ENCODE measurements at places on chromosomes 5 and 9.

GRCh38 chr5:146378986-146379385 lies 40.3 kb downstream of the POU4F3 start:
- no peak for DNase-seq

GRCh38 chr5:11045411-11045810 lies 284.4 kb upstream of the DAP start:
- no peak for DNase-seq

- no peak for DNase-seq
Measured at GRCh38 chr9:6630502-6631206, 14.9 kb downstream of the GLDC start.

DNA sequence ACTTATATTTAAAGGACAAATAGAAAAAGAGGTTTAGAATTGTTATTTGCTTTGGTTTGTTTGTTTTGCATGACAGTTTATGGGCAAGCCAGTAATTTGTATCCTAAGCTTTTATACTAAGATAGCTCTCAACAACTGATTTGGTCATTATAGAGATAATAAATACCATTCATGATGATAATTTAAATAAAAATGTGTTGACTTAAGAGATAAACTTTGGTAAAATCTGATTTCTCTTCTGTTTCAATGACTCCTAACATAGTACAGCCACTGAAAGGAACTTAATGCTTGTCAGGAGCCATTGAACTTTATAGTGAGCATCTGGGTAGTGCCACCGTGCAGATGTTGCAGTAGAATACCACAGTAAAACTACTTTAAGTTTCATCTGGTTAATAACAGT lies 160.7 kb upstream of the ACOT12 start:
- no peak for DNase-seq

All from stimulated activated CD4-positive, alpha-beta T cell treated with anti-CD3 and anti-CD28 coated beads, Interleukin-2, amount 100 ng/mL, for 24 hours (primary cell).